CD4-positive, alpha-beta T cell treated with Interleukin-21 for 1 hour (primary cell): ENCODE measurements at places on chromosomes 2 and 18.

- DNase-seq, result peak; percentile 33
These were observed 383.2 kb downstream of the SOCS6 start for GRCh38 chr18:70671889-70672565.

GRCh38 chr2:240296104-240296406 lies 139.4 kb upstream of the GPC1 start:
- no peak for DNase-seq

GRCh38 chr18:79625195-79625923 lies 54.2 kb upstream of the CTDP1 start:
- peak; percentile 24 for DNase-seq

GRCh38 chr2:69077252-69077950 lies 64.4 kb downstream of the ANTXR1 start:
- DNase-seq, result no peak

- no peak for DNase-seq
These were observed 53.6 kb upstream of the HNMT start for GRCh38 chr2:137910641-137911040.

DNA sequence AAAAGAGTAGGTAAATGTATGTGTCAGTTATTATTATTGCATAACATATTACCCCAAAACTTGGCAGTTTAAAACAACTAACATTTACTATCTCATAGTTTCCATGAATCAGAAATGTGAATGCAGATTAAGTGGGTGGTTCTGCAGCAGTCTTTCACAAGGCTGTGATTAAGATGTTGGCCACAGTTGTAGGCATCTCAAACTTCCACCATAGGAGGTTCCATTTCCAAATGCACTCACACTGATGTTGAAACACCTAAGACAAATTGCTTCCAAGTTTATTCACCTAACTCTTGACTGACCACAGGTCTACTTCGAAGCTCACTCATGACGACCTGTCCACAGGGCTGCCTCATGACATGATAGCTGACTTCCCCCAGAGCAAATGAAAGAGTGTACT lies 360.8 kb downstream of the GRB14 start:
- no peak for DNase-seq

DNA sequence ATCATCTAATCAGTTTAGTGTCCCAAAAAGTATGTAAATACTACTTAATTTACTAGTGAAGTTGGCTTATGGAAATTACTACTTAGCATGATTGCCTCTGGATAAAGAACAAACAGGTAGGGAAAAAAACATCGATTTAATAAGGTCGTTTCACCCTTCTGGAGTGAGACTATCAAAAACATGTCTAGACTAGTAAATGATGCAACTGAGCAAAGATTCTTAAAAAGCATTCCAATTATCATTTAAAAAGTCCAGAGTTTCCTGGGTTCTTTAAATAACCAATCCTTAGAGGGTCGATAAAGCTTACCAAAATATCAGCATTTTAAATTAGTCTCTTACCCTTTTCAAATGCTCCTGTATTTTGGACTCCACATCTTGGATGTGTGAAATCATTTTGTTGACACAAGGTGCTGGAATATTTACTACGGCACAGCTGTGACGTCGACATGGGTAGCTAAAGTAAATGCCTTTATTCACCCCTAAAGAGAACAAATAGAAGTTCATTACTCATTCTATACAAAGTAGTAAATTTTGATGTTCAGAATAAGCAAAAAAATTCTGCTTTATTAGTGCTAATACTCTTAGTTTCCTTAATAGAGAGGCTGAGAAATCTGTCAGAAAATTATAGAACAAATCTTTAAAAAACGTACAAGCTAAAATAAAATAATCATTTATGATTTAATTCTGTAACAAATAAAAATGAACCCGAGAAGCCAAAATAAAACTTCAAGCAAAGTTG lies 70.6 kb downstream of the CCDC178 start:
- DNase-seq, result no peak

DNA sequence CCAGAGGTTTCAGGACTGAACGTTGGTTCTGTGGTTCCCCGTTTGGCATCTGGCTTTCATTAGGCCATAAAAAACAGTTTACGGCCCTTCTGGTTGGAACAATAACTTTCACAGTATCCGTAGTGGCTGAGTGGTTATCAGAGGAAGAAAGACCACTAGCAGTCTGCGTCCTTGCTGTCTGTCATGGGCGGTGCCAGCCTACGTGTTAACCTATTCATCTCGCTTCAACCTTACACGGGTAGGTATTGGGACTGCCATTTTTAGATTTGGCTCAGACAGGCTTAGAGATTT lies 42.6 kb upstream of the ROCK2 start:
- no peak for DNase-seq

DNA sequence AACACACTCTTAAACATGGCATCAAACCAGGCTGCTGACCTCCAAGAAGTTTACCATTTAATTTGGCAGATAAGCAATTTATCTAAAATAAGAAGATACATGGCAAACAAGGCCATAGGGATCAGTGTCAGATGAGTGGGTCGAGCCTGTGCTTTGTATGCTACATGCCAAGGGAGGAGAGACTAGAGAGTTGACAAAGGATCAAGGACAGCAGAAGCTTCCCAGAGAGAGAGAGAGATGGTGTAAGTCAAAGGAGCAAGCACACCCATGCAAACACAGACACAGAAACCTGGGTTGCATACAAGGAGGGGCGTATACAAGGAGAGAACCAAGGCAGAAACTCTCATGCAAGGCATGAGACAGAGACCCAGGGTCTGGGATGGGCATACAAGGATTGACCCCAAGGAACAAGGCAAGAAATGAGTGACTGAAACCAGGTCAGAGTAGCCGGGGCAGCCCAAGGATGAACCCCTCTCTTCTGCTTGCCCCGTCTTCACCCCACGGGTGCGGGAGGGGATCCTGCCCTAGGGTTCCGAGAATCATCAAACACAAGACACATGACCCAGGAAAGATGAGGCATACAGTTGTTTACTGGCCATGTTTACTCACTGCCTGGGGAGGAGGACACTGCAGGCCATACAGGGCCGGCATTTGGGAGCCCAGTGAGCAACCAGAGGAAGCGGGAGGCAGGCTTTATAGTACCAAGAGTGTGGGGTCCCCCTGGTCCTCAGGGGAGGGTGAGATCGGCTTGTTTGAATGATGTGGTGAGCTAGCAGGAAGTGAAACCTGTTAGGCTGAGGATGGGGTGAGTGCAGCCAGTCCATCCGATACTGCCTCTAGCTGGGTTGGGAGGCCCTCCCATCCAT lies 529.2 kb upstream of the ID2 start:
- no peak for DNase-seq
